ENCODE measurements at places on chromosomes 13 and 19. TPM values are rescaled to one million over a fixed set of nuclear protein-coding genes. Genes with fewer than 3 reads are reported as not detected.

- no peaks in the 10 kb centered on the region for H3K4me1 ChIP-seq
- no peak for DNase-seq
- H3K27ac ChIP-seq, result no peak overlapping the region
- H3K4me3 ChIP-seq, result no peak overlapping the region
- peaks cover 40% of the 10 kb centered on the region for H3K36me3 ChIP-seq
- H3K27me3 ChIP-seq, result no peaks in the 10 kb centered on the region
Measured at GRCh38 chr19:53177986-53178385, 15.2 kb downstream of the ZNF665 start.

DNA sequence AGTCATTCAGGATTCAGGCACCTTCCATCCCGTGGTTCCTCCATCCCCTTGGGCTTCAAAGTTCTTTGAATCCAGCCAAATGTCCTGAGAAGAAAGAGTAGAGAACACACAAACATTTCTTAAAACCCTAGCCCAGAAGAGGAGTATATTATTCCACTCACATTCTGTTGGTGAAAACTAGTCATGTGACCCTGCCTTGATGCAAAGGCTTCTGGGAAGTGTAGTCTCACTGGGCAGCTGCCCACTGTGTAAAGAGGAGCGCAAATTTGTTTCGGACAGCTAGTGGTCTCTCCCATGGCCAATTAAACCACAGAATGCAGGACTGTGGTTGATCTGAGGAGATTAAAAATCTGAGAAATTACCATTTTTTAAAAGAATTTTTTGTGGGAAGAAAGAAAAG, 304.4 kb downstream of the SUCLA2 start:
- no peak overlapping the region for H3K4me3 ChIP-seq
- DNase-seq, result no peak
- no peaks in the 10 kb centered on the region for H3K4me1 ChIP-seq
- no peak overlapping the region for H3K27ac ChIP-seq

GRCh38 chr19:3721887-3722442, 13.8 kb downstream of the TJP3 start:
- peaks cover 71% of the 10 kb centered on the region for H3K27me3 ChIP-seq
- H3K27ac ChIP-seq, result no peak overlapping the region
- no peaks in the 10 kb centered on the region for H3K36me3 ChIP-seq
- peaks cover 3% of the 10 kb centered on the region for H3K4me1 ChIP-seq

GRCh38 chr13:66689628-66690027, 540.5 kb downstream of the PCDH9 start:
- H3K4me1 ChIP-seq, result no peaks in the 10 kb centered on the region
- H3K27me3 ChIP-seq, result no peaks in the 10 kb centered on the region

- no peak for DNase-seq
- H3K36me3 ChIP-seq, result peaks cover 93% of the 10 kb centered on the region
- no peak overlapping the region for H3K4me3 ChIP-seq
- H3K4me1 ChIP-seq, result peaks cover 9% of the 10 kb centered on the region
Measured at GRCh38 chr13:110209950-110210603, 96.9 kb downstream of the COL4A1 start.

- H3K27ac ChIP-seq, result peak overlapping the region; percentile 52
- H3K4me1 ChIP-seq, result no peaks in the 10 kb centered on the region
- no peak for DNase-seq
- no peak overlapping the region for H3K4me3 ChIP-seq
- H3K36me3 ChIP-seq, result no peaks in the 10 kb centered on the region
Measured at GRCh38 chr13:114079601-114080536, 52.6 kb downstream of the RASA3 start.

Gene ADGRE2
- 0.85 TPM for total RNA-seq

Gene LHB
- not detected for total RNA-seq

Gene SPACA6
- 8.4 TPM for total RNA-seq

Gene QPCTL
- 2.0 TPM for total RNA-seq

Gene METTL21C
- not detected for total RNA-seq

Gene ZNF112
- total RNA-seq, result 5.5 TPM

Gene IRS2
- 10.4 TPM for total RNA-seq
